Hematopoietic multipotent progenitor cell treated with erythropoietin and hydrocortisone succinate and interleukin-3 and kit ligand, for 8 days (in vitro differentiated cells): ENCODE measurements at places on chromosomes 2 and 18.

GRCh38 chr2:129794540-129794939 lies 184.9 kb upstream of the RAB6C start:
- no peak for DNase-seq

DNA sequence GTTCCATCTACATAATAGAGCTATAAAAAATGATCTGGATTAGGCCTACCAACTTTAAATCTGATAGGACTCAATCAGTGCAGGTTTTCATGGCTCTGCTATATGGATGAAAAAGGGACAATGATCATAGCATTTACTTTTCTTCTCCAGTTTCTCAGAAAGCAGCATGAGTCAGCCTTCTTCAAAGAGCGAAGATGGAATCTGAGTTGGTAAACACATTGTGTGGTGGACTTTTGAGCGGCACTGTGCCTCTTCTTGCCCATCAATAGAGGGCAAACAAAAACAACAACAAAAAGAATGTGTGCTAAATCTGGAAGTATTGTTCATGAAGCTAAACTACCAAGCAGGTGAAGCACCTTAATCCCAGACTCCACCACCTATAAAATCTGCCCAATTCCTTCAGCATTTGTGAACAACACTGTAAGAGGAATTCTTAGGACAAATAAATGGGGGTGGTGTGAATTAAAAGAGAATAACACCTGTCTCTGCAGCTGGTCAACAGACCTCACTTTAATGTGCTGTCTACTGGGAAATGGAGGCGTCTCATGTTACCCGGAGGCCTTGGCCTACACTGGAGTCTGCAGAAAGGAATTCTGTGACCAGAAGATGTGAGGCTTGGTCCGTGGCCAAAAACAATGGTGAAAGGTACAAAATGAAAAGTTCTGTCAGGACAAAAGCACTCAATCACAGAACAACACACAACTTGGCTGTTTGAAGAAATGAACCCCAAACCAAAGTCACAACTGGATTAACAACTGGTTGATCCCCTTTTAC lies 609.0 kb downstream of the IRS1 start:
- no peak for DNase-seq

DNA sequence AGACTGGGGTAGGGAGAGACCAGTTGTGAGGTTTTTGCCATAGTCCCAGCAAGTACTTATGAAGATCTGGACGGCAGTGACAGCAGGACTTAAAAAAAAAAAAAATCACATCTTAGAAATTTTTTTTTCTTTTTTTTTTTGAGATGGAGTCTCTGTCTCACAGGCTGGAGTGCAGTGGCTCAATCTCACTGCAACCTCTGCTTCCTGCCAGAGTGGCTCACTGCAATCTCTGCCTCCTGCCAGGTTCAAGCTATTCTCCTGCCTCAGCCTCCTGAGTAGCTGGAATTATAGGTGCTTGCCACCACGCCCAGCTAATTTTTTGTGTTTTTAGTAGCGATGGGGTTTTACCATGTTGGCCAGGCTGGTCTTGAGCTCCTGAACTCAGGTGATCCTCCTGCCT lies 22.4 kb upstream of the STAT4 start:
- no peak for DNase-seq

- DNase-seq: no peak
Observed at GRCh38 chr2:59930430-59930829, 623.0 kb downstream of the BCL11A start.
